Astrocyte (in vitro differentiated cells and primary cell): ENCODE measurements at places on chromosomes 6 and 20. TPM values are rescaled to one million over a fixed set of nuclear protein-coding genes. Genes with fewer than 3 reads are reported as not detected.

- DNase-seq: no peak
These were observed 52.0 kb upstream of the SMOC2 start for GRCh38 chr6:168388641-168389633.

- no peak for DNase-seq
These were observed 4.0 kb upstream of the ACSS1 start for GRCh38 chr20:25061821-25062530.

DNA sequence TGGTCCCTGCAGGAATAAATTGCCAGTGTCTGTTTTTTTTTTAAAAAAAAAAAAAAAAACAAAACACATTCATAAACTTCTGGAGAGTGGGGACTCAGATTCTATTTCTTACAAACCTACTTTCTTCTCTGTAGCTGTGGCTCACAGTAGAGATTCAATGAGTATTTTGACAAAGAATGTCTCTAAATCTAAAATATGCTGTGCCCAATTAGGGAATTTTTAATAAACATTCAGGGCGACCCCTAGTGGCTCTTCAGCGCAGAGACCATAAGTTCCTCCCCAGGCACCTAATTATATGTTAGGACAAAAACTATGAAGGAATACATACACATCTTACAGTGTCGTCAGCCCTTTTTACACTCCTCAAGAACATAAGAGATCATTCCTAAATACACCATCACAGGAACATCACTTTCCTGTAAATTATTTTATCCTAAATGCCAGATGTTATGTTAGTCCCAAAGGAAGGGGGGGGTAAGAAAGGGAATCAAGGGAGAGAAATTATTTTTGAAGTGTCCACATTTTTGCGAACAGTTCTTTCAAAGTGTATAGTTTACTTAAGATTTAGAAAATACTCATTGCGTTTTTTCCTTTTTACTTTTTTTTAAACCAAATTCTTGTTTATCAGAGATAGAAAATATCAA is 21.8 kb upstream of the NAA20 start:
- peak; percentile 46 for DNase-seq

DNA sequence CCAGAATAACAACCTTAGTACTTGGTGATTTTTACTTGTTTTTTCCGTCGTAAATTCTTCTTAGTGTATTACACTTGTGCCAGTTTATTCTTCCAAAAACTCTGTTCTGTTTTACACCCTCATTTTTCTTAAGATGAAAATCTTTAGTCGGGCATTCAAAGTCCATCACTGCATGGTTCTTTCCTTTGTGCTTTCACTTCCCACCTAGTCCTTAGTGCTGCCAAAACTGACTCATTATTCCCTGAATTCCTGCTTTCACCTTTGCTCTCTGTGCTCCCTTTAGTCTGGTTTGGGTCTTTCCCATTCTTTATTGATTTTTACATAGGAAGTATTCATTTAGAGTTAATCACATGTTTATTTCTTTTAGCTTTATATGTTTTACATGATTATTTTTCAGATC is 3.3 kb downstream of the TRMT11 start:
- DNase-seq: peak; percentile 6

DNA sequence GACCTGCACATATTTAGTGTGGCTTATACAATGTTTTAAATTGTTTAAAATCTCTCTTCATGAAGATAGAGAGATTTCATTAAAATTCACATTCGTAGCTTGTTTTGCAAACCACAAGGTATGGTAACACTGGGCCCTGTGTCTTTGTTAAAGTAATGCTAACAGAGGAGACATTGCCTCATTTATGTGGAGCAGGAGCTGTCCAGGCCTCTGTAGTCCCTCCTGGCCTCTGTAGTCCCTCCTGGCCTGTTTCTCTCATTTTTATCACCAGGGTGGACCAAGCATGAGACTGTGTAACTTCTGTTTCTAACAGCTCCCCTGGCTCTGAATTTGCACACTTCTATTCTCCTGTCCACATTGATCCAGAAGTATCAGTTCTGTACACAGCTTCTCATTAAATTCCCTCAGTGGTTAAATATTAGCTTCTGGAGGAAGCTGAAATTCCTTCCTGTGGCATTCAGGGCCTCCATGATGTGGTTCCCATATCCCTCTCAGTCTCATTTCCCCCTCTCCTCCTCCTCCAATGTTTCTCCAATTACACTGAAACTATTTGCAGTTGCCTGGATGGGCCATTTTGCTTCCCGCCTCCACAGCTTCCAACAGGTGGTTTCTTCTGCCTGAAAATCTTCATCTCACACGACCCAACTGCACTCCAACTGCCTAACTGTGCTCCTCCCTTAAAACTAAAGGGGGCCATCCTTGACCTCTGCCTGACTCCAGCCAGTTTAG is 340.4 kb downstream of the SYNE1 start:
- no peak for DNase-seq

The SLC25A27 gene
- 4.3 and 4.4 TPM in 2 replicates for total RNA-seq

- DNase-seq: peak; percentile 100
These were observed 16.2 kb upstream of the BEND6 start for GRCh38 chr6:56938649-56939191.

- no peak for DNase-seq
These were observed 5.6 kb upstream of the ZBTB46 start for GRCh38 chr20:63836458-63837344.

GRCh38 chr6:16334671-16335070 is 96.3 kb downstream of the GMPR start:
- peak; percentile 82 for DNase-seq

- no peak for DNase-seq
These were observed 410.9 kb downstream of the UTRN start for GRCh38 chr6:144695858-144696533.

The ESF1 gene
- total RNA-seq: 13.9 and 14.0 TPM in 2 replicates

- DNase-seq: no peak
These were observed 27.8 kb downstream of the PRPH2 start for GRCh38 chr6:42694586-42694985.

GRCh38 chr20:5279661-5280060 is 37.1 kb downstream of the PROKR2 start:
- DNase-seq: no peak

- no peak for DNase-seq
These were observed 345.0 kb downstream of the DOK5 start for GRCh38 chr20:54820392-54820791.

GRCh38 chr6:85468326-85468725 is 18.4 kb downstream of the NT5E start:
- no peak for DNase-seq

The ZSCAN23 gene
- 3.0 and 4.8 TPM in 2 replicates for total RNA-seq

- DNase-seq: no peak
These were observed 59.9 kb upstream of the TMEM30A start for GRCh38 chr6:75344455-75344854.

- DNase-seq: no peak
These were observed 1.1 kb upstream of the SLC35B2 start for GRCh38 chr6:44258325-44258863.
